T47D (cell line): ENCODE measurements at places on chromosomes 1 and 21.

DNA sequence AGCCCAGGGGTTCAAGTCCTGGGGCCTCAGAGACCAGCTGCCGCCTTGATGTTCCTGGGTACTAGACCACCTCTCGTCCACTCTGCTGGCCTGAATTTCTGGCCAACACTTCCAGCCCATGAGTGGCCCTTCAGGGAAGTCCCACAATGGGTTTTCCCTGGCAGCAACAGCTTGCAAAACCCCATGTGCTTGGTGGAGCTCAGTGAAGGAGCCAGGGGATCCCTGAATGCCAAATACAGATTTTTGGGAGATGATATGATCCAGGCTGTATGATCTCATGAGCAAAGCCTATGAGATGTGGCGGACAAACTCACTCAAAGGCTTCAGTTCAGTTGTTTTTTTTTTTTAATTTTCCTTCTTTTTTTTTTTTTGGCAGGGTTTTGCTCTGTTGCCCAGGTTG, 9.6 kb upstream of the RASSF5 start:
- no peak for DNase-seq

DNA sequence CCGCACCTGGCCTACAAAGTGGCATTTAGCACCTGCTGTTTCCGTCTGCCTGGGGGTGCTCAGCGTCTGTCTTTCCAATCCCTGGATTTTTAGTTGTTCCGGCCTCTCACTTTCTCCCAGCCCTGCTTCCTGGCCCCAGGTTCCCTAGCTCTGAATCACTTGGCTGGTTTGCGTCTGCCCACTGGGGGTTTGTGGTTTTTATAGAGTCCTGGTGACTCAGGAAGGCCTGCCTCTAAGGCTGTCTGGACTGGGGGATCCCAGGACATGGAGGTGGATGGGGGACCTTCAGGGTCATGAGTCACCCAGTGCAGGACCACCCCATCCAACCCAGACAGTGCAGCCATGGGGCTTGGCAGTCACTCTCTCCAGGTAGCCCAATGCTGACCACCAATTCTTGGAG, 53.5 kb downstream of the MRPL37 start:
- DNase-seq = no peak

DNA sequence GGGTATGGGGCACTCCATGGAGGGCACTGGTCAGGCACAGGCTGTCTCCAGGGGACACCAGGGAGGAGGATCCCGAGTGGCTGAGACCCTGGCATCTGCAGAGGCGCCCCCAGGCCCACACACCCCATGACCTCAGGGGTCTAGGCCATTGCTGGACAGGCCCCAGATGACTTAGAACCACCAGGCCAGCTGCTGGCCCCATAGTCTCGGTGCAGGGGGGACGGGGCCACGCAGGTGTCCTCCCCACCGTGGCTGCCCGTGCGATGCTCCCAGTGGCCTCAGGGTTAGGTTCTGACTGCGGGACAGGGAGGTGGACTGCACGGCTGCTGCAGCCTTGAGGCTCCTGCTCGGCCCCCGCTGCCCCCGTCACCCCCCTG, 44.0 kb downstream of the MORN1 start:
- DNase-seq = no peak

- DNase-seq = no peak
These were observed 1.1 kb upstream of the ADAMTS1 start for GRCh38 chr21:26846036-26846931.

DNA sequence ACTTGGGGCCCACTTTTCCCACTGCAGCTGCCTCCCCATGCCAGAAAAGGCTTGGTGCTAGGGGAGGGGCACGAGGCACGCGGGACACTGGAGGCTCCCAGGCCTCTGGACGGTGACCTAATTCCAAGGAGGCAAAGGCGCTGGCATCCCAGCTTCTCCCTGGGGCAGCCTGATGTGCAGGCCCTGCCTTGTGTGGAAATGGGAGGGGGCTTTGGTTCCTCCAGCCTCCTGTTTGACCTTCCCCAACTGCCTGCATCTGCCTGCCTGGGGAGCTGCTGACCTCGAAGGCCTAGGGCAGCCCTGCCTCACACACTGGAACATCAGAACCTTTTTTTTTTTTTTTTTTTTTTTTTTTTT, 39.9 kb downstream of the KIAA1614 start:
- DNase-seq = no peak

DNA sequence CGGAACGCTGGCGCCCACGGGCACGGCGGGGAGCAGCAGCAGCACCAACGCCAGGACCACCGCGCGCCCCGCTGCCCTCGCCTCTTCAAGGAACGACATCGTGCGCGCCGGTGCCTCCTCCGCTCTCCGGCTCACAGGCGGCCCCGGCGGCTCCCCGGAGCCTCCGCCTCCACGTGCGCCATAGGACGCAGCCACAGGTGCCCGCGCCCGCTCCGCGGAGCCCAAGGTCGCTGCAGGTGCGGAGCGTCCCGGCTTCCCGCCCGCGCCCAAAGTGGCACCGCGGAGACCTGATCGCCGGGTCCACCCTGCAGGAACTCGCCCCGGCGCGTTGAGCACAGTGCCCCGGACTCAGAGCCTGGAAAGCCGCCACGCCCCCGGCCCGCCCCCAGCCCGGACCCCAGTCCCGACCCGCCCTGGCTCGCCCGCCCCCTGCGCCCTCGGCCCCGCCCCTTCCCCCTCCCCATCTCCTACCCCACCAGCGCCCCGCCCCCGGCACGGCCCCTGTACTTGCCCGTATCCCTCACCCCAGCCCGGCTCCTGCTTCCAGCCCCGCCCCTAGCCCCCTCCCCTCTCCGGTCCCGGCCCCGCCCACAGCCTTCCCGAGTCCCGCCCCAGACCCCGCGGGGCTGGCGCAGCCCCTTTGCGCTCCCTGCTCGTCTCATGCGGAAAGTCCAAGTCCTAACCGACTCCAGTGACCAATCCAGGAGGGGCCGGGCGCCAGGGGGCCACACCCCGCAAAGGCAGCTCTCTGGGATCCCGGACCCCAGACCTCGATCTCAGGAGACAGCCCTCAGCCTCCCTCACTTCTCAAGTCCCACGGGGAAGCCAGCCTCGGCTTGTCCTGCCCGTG, at the start of gene MEGF6:
Gene MEGF6, minus strand, starts transcription at position 339 of the 850 bp plus-strand sequence. Its CDS starts 240 bp downstream, at position 99.
- DNase-seq = peak; percentile 69

- DNase-seq = no peak
These were observed 22.1 kb downstream of the ADAM30 start for GRCh38 chr1:119874186-119874585.

DNA sequence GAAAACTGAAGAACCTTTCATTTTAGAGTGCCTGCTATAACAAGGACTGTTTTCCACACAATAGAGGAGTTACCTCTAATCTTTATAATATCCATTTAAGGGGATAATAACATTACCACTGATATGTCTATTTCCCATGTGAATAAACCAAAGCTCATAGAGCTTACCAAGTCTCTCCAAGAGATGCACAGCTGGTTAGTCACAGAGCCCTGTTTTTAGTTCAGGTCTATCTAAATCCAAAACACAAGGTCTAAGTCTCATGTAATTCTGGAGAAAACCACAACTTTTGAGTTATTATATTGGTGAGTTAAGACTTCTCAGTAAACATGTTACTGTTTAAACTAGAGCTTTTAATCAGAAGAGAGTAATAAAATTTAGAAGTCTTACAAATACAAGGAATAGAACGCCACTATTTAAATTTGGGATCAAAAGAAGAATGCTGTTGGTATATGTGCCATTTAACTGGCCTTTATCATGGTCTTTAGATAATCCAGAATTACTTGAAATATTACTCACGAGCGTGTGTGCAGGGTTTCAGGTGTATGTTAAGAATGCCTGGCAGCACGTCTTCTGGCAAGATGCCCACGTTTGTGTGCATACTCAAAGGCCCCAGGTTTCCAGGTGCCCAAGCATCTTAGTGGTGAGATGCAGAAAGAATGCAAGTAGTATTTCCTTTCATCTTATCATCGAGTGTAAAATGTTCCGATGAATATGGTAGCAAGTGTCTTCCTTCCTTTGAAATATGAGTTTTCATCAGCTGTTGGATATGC, 190.6 kb downstream of the FMN2 start:
- DNase-seq = peak; percentile 75
